ENCODE measurements at places on chromosomes 7 and 10. TPM values are rescaled to one million over a fixed set of nuclear protein-coding genes. Genes with fewer than 3 reads are reported as not detected.

- DNase-seq, result no peak
These were observed 80.5 kb downstream of the C10orf105 start for GRCh38 chr10:71638822-71639719.

DNA sequence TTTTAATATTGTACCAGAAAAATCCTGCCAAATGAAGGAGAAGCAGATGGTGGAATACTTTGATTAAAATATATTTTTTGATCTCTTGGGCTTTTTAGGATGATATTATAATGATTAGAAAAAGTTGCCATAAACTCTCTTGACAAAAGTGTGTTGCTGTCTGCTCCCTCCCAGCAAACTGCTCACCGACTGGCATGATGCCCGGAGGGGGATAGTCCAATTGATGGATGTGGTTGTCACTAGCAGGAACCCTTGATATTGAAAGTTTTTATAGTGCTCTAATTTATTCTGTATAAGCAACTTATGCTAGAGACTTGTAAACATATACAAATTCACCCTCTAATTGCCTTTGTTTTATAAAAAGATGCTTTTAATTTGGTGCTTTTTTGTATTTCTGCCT lies 114.0 kb downstream of the DNAH11 start:
- DNase-seq, result no peak

- peak; percentile 9 for DNase-seq
These were observed 186.8 kb upstream of the NEBL start for GRCh38 chr10:21083861-21084260.

DNA sequence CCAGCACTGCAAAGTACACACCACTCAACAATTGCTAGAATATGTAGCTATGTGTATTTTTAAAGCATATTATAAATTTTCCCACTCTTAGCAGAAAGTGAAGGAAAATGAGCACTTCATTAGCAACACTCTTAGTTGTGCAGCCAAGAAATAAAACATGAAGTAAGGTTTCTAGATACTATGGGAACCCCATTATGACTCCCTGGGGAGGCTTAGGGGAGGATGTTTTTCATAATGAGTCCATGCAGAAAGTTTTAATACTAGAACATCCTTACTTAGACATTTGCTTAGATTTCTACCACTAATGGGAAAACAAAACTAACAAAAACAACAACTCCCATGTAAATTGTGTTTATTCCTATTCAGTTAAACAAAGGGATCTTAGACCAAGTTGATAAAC lies 148.4 kb upstream of the HDAC9 start:
- DNase-seq, result no peak

GIMAP7 gene
- total RNA-seq, result not detected

STEAP1B gene
- 38.6 TPM for total RNA-seq

PSMG3 gene
- total RNA-seq, result 20.5 TPM

Data from fibroblast of the aortic adventitia (primary cell).